ENCODE measurements at places on chromosomes 16 and 17.

DNA sequence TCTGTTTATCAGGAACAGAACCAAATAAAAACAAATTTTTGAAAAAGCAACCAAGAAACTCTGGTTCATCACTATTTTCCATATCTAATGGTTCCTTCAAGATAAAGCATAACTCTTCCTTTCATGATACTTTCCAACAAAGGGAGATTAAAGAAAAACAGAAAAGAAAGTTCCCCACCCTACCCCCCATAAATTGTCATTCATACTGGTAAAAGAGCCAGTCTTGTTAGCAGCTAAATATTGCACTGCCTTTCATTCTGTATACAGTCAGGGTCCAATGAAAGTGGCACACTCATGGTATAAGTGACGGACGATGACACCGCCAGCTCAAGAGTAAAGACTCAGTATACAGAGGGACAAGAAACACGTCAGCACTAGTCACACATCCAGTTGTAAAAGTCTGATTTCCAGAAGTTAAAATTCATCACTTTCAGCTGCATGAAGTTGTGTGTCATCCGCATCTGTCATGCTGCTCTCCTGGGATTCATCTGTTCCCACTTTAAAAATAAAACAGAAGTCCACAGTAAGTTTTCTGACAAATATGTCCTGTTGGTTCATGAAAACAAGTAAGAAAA, 68.5 kb downstream of the CDC27 start:
- no peak for DNase-seq

DNA sequence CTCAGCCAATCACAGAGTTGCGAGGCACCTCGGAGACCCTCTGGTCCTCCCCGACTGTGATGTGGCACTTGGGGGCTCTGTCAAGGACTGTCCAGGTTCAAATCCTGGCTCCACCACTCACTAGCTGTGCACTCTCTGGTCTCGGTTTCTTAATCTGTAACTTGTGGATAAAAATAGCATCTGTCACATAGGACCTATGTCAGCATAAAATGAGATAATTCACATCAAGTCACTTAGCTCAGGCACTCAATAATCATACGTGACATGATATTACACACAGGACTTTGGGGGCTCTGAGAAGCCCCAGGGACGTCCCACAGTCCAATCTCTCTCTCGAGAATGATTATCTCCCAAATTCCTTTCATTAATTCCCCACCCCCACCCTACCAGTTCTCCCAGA, 166.4 kb downstream of the COPRS start:
- no peak for DNase-seq

DNA sequence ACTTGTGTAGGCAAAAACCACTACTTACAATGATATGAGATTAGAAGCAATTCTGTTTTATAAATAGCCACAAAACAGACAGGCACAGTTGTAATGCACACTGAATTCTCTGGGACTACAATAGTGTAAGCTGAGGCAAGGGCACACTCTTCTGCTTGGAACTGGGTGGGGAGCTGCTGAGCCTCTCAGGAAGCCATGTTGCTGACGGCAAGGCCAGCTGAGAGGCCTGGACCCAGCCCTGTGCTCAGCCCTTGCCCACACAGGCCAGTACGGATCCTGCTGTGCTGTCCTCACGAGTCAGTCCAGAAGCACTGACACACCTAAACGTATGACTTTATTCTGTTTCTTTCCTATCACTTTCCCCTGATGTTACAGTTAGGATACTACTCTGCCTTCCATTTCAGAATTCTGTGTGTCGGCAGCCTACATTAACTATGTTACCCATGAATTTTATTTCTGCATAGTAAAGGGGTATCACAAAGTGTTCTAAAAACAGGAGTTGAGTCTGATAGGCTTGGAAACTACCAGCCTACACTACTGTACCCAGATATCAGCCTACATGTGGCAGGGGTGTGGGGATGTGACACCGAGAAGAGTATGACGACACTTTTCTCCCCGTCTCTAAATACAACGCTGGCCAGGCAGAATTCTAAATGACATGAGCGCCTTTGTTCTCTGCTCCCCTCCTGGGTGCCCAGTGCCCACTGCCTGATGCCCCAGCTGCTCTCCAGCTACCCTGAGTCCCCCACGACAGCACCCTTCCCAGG, 41.1 kb upstream of the FAAP100 start:
- DNase-seq, result no peak

GRCh38 chr16:66774981-66775380, 23.6 kb upstream of the DYNC1LI2 start:
- DNase-seq, result no peak

DNA sequence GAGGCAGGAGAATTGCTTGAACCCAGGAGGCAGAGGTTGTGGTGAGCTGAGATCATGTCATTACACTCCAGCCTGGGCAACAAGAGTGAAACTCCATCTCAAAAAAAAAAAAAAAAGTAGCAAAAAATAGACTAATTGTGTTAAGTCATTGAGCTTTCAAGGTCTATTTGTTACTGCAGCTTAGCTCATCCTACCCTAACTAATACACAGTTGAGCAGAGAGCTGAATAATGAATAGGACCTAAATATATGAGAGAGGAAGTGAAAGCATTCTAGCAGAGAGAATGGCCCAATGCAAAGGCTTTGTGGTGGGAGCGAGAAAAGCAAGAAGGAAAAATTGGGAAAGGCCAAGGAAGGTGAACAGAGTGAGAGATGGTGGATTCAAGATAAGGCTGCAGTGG, 128.3 kb downstream of the AXIN2 start:
- no peak for DNase-seq

DNA sequence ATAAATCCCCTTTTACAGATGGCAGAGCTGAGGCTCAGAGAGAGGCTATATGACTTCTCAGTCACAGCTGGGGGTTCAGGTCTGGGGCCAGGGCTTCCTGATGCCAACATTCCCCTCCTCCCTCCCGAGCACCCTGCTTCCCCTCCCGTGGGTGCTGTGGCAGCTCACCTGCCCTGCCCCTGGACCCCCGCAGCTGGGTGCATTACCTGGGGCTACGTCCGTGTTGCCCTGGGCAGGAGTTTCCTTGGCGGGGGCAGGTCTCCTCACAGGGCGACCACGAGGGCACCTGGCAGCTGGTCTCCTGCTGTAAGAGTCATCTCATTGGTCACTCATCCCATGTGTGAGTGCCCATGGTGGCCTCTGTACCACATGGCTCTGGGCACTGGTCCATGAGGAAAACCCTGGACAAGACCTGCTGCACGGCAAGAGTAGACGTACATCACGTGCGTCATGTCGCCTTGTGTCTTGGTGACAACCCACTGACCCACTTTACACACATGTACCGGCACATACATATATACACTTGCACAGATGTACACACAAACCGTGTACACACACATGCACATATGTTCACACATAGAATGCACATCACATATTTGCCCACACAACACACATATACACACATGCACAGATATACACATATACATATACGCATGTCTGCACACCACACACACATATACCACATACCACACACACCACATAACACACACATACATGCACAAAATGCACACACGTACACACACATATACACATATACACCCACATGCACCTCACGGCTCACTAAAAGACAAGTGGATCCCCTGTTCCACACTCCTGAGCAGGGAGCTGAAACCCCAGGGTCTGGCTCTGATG, 134.0 kb downstream of the FOXL1 start:
- no peak for DNase-seq

DNA sequence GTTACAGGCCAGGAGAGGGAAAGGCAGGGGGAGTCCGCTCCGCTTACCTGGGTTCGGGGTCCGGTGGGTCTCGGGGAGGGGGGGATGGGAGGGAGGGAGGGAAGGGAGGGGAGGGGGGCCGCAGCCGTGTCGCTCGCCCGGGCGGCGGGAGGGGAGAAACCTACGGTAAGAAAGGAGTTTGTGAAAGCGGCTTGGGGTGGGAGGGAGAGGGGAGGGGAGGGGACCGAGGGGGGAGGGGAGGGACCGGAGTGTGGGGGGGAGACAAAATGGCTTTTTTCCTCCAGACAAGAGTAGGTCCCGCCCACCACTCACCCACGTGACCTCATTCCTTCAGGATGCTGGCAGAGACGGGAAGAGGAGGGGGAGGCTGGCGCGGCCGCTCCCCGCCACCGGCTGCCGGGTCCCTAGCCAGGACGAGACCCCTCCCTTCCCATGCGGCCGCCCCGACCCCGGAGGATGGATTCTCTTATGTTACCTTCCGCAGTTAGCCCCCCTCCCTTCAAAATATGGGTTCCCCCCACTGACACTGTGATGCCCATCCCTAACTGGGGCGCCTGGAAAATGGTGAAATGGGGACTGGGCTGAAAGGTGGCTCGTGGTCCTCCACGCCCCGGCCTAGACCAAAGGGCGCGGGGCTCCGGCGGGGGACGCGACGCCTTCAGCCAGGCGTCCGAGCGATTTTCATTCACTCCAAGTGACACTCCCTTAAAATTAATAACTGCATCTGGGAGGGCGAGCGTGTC, at the start of gene PCGF2:
Gene PCGF2 (minus strand): TSS at position 188 of the 743 bp plus-strand sequence. CDS start 7,934 bp downstream, outside the sequence.
- no peak for DNase-seq

DNA sequence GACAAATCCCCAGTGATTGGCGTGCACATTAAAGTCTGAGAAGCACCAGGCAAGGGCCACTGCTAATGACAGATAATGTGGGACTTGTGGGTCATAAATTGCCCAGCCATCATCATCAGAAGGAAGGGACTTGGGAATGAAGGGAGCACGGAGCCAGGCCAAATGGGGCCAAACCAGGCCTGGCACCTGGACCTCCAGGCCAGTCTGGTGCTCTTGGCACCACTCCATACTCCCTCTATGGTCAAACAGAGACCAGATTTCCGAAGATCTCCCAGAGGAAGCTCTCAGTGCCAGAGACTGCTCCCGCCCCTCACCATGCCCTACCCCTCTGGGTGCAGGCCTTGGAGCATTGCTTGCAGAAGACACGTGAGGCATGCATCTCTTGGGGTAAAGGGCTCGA, 142.2 kb downstream of the CCDC182 start:
- no peak for DNase-seq

DNA sequence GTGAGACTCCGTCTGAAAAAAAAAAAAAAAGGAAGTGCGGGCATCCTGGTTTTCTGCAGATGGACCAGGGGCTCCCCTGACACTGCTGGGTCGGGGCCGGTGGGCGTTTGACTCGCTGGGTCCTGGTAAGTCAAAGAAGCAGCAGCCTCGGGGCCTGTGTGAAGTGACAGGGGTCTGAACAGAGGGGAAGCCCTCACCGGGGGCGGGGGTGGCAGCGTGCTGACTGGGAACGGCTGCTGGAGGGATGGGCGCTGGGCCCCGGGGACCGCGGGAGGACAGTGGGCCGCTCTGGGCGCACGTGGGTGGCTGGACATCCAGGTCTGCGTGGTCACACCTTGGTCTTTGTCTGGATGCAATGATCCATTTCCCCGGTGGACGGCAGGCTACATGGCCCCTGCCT, 8.2 kb downstream of the GALNS start:
- DNase-seq, result no peak

- peak; percentile 28 for DNase-seq
Observed at GRCh38 chr17:73952480-73953205, 250.8 kb upstream of the RPL38 start.

DNA sequence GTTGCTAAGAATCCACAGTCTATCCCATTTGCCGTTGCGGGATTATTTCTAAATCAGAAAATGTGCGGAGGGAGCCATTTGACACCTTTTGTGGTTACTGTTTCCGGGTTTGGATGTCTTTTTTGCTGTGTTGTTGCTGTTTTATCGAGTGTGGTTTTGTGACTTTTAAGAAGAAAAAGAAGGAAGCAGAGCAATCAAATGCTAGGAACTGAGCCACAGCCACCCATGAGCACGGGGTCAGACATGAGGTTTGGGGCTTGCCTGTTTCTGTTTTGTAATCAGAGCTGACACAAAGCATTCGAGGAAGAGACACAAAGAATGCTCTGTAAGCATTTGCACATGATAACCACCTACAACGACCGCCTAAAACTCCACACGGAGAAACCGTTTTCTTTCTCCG, 53.1 kb upstream of the CHMP6 start:
- DNase-seq, result no peak

DNA sequence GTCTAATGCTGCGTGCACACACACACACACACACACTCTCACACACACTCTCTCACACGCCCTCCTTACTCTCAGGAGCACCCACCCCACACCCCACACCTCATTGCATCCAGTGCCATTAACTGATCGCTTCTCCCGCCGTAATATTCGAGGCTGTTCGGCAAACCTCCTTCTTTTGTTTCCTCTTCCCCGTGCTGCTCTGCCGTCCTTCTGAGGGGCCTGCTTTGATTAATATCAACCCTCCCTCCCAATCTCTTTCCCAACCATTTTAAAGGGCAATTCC, 156.2 kb upstream of the TNRC6C start:
- DNase-seq, result no peak

- DNase-seq, result no peak
Observed at GRCh38 chr17:63702721-63703015, 2.7 kb upstream of the LIMD2 start.

- no peak for DNase-seq
Observed at GRCh38 chr17:47611372-47612350, 38.1 kb upstream of the KPNB1 start.

DNA sequence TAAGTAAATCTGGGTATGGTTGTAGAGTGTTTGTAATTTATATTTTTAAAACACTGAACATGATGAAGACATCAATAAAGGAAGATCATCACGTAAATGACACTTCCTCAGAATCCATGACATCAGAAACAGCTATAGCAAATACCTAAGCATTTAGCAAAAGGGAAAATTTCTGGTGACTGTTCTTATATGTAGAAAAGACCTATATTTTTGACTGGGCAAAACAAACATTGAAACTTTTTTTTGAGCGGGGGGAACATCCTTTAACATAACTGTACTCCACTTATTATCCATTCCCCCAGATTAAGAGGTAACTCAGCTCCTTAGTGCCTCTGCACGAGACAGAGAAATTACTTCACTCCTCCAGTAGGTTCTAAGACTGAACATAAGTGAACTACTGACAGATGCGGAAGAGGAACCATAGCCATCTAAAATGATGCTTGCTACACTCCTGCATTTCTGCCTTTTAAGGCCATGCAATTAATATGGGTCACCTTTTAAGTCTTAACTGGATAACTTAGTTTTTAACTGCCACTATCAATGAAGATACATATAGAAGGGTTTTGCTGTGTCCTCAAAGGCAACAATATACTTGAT, 9.4 kb downstream of the CRYBA1 start:
- no peak for DNase-seq

DNA sequence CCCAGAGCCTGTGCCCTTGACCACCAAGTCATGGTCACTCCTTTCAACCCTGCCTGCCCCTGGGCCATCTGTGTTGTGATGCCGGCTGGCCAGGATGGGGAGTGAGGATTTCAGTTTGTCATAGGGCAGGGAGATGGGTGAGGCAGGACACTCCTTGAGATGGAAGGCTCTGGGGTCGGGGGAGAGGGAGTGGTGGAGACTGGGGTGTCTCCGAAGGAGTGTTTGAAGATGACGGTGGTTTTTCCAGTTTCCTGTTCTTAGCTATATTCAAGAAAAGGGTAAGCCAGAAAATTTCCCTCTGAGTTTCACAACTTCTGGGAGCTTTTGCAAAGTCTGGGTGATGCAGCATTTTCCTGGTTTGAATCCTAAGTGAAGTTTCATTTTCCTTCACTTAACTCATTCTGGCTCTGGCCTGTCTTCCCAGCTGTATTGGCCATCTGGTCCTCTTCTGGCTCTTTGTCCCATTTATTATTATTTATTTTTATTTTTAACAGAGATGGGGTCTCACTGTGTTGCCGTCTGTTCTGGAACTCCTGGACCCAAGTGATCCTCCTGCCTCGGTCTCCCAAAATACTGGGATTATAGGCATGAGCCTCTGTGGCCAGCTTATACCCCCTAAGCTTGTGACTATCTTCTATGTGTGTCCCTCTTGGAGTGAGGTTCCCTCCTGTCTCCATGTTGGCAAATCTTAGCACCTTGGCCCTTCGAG, 27.7 kb downstream of the ABCC1 start:
- DNase-seq, result no peak

Measured in stimulated activated CD8-positive, alpha-beta memory T cell treated with anti-CD3 and anti-CD28 coated beads, Interleukin-4, amount 100 ng/mL, for 24 hours (primary cell).